Immature natural killer cell (primary cell): ENCODE measurements at places on chromosomes 7 and 10.

DNA sequence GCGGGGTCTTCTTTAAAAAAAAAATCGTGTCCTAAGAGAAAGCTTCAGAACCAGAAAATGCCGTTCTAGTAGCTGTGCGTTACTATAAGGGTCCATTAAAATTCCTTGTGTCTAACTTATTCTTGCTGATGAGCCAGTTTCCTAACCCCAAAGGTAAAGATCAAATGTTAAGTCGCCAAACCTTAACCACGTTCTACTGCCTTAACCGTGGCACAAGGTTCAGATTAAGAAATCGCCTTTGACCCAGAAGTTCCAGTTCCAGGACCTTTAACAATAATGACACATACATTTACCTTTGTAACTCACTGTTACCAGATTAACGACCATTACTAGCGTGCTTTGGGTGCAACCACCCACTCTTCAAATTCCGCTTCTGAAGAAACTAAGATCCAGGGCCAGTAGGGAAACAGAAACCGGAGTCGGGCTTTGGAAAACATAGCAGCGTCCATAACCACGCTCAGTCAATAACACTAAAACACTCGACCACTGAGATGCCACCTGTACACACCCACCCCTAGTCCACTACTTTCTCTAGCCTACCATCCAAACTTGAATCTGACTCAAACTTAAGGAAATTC is 620 bp downstream of the BET1 start:
- DNase-seq: no peak

- no peak for DNase-seq
Observed at GRCh38 chr10:69377933-69378332, 38.8 kb downstream of the TACR2 start.

- DNase-seq: no peak
Observed at GRCh38 chr10:118357841-118358240, 15.7 kb upstream of the FAM204A start.

- DNase-seq: no peak
Observed at GRCh38 chr10:86438091-86438749, 71.6 kb upstream of the GRID1 start.

GRCh38 chr7:102832674-102833073 is 80.1 kb upstream of the LRRC17 start:
- DNase-seq: no peak

- DNase-seq: no peak
Observed at GRCh38 chr7:90210981-90211380, 559 bp upstream of the STEAP2 start.

GRCh38 chr10:62037890-62038608 is 136.6 kb downstream of the ARID5B start:
- no peak for DNase-seq

DNA sequence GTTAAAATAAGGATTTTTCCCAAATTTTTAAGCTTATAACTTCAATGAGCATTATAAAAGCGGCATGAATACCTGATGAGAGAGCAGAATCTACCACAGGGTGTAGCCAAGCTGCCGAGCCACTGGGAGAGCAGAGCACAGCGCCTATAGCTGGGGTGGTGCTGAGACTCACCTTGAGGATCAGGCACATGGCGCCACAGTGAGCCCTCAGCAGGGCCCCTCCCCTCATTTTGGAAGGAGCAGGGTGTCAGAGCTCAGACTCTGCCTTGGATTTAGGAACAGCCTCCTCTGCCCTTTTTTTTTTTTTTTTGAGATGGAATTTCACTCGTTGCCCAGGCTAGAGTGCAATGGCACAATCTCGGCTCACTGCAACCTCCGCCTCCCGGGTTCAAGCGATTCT is 118.6 kb downstream of the SRPK2 start:
- no peak for DNase-seq

DNA sequence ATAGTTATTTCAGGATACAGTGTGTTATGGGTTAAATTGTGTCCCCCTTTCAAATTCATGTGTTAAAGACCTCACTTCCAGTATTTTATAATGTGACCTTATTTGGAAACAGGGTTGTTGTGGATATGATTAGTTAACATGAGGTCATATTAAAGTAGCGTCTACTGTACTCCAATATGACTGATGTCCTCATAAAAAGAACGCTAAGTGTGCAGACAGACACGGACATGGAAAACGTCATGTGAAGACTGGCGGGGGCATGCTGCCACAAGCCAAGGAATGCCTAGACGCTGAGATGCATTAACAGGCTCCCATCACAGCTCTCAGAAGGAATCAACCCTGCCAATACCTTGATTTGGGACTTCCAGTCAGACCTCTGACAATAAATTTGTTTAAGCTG is 1.5 kb upstream of the WDR37 start:
- no peak for DNase-seq
